Mesothelial cell of epicardium (in vitro differentiated cells): ENCODE measurements at places on chromosomes 4 and X. TPM values are rescaled to one million over a fixed set of nuclear protein-coding genes. Genes with fewer than 3 reads are reported as not detected.
A peak's percentile ranks its signal among the peaks of the same experiment; 100 is the strongest.

Gene SSX2B
- not detected in 3 replicates for total RNA-seq

GRCh38 chrX:135345107-135345589, 35.9 kb downstream of the ETDC start:
- peaks cover 37% of the 10 kb centered on the region for H3K4me1 ChIP-seq
- H3K4me3 ChIP-seq: peak overlapping the region; percentile 96
- no peaks in the 10 kb centered on the region for H3K27me3 ChIP-seq
- peak overlapping the region; percentile 92 for H3K27ac ChIP-seq

- peak overlapping the region; percentile 31 for H3K4me3 ChIP-seq
- no peaks in the 10 kb centered on the region for H3K27me3 ChIP-seq
- peaks cover 36% of the 10 kb centered on the region for H3K36me3 ChIP-seq
These were observed 133.9 kb downstream of the AFAP1 start for GRCh38 chr4:7805533-7806337.

DNA sequence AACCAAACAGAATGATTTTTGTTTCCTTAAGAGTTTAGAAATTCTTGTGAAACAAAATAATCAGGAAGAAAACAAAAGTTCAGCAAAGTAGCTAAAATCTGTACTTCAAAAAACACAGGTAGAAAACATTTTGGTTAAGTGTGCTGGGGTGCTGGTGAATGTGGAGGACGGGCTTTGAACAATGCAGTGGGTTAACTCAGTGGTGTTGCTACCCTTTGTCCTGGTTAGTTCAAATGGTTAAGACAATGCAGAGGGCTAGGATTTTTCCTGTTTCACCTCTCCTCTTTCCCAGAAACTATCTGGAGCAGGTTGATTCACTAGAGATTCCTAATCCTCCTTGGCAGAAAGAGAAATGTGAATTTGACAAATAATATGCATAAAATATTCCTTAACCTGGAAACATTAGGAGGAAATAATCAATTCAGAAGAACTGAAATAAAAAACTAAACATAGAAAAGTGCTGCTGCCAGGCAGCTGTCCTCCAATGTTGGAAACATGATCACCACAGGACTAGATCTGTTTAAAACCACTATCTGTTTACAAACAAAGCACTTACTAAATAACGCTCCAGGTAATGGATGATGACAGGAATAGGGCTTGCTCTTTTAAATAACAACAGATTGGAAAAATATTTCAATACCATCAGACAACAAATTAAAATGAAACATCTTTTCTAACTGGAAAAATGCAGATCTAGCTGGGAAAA, 148.9 kb downstream of the MAML3 start:
- no peak for DNase-seq
- peaks cover 31% of the 10 kb centered on the region for H3K4me1 ChIP-seq
- H3K4me3 ChIP-seq: peak overlapping the region; percentile 70
- no peaks in the 10 kb centered on the region for H3K27me3 ChIP-seq
- H3K36me3 ChIP-seq: no peaks in the 10 kb centered on the region
- H3K27ac ChIP-seq: peak overlapping the region; percentile 84

DNA sequence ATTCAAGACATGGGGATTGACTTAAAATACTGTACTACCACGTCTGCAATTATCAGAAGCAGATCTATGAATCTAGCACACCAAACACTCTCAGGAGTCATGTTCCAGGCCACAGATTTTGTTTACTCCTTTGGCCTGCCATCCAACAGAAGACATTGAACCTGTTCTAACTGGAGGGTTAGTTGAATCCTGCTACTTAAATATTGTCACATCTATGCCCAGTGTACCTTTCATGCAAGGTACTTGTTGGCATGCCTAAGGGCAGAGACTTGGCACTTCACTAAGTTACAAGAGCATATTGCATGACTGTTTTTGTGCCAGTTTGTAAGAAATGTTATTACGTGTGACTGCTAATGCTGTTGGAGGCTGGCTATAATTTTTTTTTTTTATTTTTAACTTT, 126.9 kb upstream of the BCOR start:
- no peaks in the 10 kb centered on the region for H3K27me3 ChIP-seq
- H3K4me3 ChIP-seq: no peak overlapping the region
- no peak overlapping the region for H3K27ac ChIP-seq
- DNase-seq: no peak
